ENCODE measurements at places on chromosomes 7 and 10.
A peak's percentile ranks its signal among the peaks of the same experiment; 100 is the strongest.

- no peak for DNase-seq
Observed at GRCh38 chr7:131010717-131011431, 276.9 kb upstream of the KLF14 start.

DNA sequence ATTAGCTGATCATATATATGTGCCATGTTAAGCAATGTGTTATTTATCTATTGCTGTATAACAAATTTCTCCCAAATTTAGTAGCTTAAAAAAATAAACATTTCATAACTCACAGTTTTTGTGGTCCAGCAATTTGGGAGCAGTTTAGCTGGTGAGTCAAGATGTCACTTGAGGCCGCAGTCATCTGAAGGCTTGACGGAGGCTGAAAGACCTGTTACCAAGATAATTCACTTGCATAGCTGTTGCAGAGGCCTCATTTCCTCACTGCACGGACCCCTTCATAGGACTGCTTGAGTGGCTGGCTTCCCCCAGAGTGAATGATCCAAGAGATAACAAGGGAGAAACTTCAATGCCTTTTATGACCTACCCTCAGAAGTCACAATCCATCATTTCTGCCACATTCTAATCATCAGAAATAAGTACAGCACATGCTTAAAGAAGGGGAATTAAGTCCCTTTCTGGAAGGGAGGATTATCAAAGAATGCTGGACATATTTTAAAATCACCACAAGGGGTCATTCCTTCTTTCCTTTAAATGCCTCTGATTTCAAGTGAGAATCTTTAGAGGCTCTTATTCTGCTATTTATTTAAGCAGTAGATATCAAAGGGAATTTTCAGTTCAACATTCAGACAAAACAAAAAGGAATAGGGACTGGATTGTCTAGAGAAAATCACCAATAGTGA, 10.5 kb upstream of the SRPK2 start:
- DNase-seq, result no peak

- DNase-seq, result no peak
Observed at GRCh38 chr10:24405635-24406034, 196.7 kb downstream of the KIAA1217 start.

- DNase-seq, result no peak
Observed at GRCh38 chr7:67788669-67789068, 792.0 kb downstream of the TYW1 start.

DNA sequence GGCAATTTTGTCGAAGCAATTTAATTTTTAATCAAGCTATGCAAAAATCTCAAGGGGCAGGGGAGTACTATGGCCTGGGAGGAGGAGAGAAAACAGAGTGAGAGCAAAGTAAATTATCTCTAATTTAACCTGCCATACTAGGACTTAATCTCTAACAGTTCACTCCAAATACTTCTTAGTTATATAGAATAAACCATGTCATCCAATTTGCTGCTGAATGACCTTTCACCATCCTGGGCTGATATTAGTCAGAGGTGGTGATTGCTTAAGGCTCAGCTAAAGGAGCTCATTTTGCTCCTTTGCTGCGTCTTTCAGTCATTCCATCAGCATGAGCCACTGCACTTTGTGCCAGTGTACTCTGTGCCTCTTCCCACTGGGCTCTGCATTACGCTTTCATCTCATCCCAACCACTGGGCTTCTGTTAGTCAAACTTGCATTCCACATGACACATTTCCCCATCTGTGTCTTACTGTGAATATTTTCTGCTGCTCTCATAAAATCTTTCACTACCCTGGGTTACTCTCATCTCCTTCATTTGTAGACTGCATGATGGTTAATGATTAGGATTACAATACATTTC, 84.3 kb downstream of the CD36 start:
- DNase-seq, result peak; percentile 100

DNA sequence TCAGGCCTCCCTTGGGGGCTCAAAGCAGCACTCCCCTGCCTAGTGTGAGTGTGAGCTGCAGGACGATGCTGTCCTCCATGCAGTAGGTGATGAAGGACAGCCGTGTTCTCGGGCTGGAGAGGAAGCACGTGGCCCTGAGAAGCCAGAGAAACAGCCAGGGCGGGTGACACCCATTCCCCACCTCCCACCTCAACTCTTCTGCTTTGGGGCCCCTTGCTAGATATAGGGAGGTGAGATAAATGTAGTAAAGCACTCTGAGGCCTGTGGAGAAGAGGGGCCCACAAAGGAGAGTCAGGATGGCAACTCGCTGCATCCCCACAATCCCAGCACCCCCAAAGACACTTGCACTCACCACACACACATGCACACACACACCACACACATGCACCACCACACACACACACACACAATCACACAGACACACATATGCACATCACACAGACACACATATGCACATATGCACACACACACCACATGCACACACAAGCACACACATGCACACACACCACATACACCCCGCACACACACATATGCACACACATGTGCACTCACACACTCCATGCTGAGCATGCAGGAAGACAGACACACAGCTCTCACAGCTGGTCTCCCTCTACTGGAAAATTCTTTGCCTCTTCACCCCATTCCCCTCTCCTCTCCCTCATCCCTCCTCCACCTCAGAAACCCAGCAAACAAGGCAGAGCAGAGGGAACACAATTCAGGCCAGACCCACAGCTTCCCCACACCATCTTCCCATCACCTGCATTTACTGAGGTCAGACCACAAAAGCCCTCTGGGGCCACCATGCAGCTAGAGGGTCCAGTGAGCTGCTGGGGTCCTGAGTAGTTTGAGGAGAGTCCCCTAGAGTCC, 30.5 kb downstream of the ANXA8 start:
- DNase-seq, result no peak

GRCh38 chr10:1287487-1287886, 231.3 kb downstream of the WDR37 start:
- no peak for DNase-seq

- DNase-seq, result no peak
Observed at GRCh38 chr10:14665304-14665703, 109.4 kb downstream of the FAM107B start.

DNA sequence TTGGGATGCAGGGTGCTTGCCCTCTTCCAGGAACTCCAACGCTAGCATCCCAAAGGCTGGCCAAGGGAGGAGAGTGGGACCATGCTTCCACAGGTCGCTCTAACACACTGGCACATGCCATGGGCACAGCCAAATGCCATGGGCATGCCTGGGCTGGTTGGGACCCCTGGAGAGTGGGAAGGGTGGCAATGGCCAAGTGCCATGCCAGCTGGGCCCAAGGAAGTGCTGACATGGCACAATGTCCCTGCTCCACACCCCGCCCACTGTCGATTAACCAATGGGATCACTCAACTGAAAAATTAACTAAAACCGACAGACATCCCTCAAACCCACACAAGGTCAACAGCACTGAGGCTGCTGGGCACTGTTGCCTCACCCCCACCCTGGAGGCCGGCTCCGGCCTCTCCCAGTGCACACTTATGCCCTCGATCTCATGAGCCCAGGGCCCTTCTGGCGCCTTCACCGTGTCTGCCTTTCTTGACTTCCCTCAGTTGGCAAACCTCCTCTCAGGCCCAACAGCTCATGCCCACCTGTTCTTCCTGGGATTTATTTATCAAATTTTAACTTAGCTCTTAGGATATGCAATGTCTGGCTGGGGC, 83.4 kb downstream of the GOLGA7B start:
- no peak for DNase-seq

DNA sequence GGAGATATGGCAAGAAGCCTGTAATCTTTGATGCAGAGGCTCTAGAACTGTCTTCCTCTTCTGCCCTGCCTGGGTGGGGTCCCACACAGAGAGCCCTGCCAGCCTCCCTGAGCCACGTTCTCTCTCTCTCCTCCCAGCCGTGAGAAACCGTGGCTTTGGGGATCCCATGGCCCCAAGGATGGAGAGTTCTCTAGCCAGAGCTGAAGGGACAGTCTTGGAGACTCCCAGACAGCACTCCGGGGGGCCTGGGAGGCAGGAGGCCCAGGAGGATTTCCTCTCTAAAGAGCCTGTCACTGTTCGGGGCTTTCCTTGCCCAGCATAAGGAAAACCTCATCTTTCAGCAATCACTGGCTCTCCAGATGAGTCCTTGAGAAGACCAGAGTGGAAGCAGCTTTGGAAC, 227.1 kb downstream of the ARHGAP12 start:
- DNase-seq, result no peak

DNA sequence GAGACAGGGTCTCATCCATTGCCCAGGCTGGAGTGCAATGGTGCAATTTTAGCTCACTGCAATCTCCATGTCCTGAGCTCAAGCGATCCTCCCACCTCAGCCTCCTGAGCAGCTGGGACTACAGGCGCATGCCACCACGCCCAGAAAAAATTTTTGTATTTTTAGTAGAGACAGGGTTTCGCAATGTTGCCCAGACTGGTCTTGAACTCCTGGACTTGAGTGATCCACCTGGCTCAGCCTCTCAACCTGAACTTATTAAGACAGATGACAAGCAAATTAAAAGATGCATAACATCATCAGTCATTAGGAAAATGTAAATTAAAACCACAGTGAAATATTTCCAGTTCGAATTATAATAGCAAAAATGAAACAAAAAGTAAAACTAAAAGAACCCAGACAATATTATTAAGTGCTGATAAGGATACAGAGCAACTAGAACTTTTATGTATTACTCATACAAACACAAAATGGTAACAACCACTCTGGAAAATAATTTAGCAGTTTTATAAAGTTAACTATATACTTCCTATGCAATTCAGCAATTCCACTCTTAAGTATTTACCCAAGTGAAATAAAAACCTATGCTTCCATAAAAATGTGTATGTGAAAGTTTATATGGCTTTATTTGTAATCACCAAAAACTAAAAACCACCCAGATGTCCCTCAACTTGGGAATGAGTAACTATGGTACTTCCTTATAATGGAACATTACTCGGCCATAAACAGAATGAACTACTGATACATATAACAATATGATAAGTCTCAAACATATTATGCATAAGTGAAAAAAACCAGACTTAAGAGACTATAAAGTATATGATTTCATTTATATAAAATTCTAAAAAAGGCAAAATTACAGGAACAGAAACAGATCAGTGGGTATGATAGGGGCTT, 15.3 kb downstream of the ZFAND4 start:
- no peak for DNase-seq

GRCh38 chr10:7301006-7301778, 109.6 kb downstream of the SFMBT2 start:
- no peak for DNase-seq

DNA sequence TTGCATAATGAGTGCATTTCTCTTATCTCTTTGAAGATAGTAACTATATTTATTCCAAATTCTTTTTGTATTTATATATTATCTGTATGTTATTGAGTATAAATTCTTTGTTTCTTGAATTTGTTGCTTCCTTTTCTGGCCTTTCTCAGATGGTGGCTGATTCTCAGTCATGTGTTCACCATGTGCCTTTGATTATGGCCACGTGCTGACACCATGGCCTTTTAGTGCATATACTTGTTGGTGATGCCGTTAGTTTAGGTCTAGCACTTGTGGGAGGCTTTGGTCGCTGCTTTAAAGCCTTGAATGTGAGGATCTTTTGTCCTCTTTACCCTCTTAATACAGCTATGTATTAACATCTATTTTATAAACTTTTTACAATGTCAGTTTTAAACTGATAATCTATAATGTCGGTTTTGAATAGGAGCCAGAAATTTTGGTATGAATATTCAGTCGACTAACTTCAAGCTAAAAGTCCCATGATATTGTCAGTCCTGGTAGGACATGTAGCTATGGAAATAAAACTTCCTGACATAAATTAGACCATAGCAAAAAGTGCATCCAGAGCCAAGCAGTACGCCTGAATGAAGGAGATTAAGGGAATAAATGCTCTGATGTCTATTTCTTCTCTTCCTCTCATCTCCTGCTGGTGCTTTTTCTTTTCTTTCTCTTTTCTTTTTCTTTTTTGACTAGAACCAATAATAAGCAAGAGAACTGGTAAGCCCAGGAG, 130.3 kb downstream of the GNAI1 start:
- DNase-seq, result no peak

DNA sequence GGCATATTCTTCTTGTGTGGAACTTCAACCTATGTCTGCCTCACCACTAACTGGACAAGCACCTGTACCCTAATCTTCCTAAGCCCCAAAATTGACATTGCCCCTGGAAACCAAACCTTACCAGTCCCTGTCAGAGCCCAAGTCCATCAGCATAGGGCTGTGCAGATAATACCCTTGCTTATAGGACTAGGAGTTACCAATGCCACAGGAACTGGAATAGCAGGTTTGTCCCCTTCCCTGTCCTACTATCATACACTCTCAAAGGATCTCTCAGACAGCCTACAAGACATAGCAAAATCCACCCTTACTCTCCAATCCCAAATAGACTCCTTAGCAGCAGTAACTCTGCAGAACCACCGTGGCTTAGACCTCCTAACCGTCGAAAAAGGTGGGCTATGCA, 19.8 kb downstream of the ZNF107 start:
- DNase-seq, result no peak

- no peak for DNase-seq
Observed at GRCh38 chr10:126101736-126102135, 205.4 kb downstream of the FANK1 start.

- DNase-seq, result no peak
Observed at GRCh38 chr10:68434657-68435056, 27.6 kb upstream of the RUFY2 start.

DNA sequence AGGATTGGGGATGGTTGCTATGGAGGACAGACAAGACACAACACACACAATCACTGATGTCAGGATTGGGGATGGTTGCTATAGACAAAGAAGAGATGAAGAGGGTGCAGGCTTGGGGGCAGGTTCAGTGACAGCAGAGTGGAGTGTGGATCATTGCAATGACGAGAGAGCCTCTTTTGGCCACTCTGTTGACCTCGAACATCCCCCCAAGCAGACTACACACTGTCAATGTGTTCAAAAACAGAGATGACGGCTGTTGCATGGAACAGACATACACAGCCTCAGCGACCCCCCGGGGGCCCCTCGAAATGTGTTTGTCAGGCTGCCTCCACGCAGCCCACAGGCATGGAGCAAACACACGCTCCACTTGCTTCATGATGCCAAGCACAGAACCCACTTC, 133.0 kb downstream of the PTPRN2 start:
- DNase-seq, result no peak

- DNase-seq, result no peak
Observed at GRCh38 chr7:140489026-140489359, 9.7 kb upstream of the MKRN1 start.

- no peak for DNase-seq
Observed at GRCh38 chr7:148537435-148537834, 53.1 kb upstream of the C7orf33 start.

- DNase-seq, result no peak
Observed at GRCh38 chr7:24419511-24419910, 135.5 kb downstream of the NPY start.
